Iris pigment epithelial cell (primary cell): ENCODE measurements at places on chromosomes 11 and 22.

GRCh38 chr11:78099666-78100065 is 20.0 kb upstream of the NDUFC2 start:
- DNase-seq: no peak

DNA sequence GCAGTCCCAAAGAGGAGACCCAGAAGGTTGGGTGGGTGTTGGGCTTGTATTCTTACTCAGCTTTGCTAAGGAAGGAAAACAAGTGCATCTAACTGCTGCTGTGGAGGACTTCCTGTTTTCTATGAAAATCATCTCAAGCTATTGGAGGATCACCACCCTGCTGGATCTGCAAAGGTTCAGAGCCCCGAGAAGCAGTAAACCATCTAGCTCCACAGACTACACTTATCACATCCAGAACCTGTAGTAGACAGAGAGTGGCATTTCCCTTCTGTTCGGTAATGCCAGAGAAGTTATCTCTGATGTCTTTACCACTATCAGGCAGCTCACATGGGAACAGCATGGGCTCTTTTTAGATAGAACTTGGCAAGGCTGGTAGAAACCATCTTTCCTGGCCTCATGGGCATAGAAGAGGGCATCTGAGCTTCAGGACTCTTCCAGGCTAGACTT is 21.7 kb downstream of the KCNJ1 start:
- no peak for DNase-seq

GRCh38 chr11:86991341-86991740 is 36.1 kb upstream of the FZD4 start:
- no peak for DNase-seq

GRCh38 chr22:20392983-20393704 is 807 bp upstream of the ZNF74 start:
- DNase-seq: no peak

DNA sequence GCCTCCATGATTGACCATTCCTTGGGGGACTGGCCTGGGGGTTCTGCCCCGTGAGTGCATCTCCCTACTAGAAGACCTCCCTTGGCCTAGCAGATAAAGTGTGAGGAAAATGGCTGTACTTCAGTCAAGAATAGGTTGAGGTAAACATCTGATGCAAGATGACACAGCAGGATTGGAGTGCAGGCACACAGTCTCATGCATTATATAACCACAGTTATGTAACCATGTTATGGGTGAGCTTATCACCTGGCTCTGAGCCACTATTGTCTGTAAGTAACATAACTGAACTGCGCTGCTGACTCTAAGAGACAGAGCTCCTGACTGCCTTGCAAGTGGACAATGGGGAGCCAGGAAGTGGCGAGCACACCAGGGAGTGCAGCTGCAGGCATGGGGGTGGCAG is 378.7 kb upstream of the ANO5 start:
- DNase-seq: peak; percentile 52

DNA sequence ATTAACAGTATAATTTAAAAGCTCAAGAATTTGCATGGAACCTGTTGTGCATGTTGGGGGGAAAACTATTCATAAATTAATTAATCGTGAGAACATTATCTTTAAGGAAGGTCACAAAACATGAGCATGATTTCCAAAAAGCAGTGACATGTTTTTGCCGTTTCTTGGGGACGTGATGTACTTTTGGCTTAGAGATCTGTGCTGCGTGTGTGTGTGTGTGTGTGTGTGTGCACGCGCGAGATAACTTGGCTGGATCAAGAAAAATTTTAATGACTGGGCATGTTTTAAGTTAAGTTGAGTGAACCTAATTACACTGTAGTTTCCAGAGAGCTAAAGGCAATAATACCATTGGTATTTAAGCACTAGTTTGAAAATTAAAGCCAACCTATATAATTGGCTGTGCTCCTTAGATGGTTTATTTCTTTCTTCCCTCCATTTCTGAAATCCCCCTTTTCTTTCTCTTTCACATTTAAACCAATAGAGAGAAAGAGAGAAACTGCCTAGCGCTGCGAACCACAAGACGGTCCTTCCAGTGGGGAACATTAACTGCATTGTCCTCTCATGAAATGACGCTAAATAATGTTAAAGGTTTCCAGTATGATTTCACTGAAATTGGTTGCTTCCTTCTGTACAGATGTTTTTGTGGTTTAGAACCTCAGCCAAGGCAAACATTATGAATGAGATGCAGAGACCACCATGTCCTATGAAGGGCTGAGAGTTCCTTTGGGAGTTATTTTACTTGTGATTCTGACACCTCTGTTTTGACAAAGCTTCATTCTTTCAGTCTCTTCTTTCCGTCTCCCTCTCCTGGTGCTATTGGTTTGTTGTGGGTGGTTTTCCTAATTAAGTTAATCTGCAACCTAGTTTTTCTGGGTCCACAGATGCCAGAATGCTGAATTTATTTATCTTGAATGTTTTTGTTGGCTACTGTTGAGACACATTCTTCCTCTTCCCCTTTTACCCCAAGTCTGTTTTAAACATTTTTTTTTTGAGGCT is 51.7 kb downstream of the ZBTB16 start:
- peak; percentile 61 for DNase-seq

DNA sequence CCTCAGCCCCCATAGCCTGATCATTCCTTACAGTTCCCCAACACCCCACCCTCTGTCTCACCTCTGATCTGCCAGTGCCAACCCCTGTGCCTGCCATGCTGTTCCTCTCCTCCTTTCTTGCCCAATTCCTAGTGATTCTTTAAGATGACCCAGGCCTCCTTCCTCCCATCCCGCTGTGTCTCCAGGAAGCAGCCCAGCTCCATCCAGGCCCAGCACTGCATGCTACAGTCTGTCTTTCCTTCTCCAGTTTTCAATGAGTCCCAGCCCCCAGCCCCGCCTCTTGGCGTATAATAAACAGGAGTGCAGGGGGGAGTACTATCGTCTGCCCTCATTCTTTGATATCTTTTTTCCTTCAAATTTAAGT is 12.3 kb downstream of the LTBP3 start:
- no peak for DNase-seq

DNA sequence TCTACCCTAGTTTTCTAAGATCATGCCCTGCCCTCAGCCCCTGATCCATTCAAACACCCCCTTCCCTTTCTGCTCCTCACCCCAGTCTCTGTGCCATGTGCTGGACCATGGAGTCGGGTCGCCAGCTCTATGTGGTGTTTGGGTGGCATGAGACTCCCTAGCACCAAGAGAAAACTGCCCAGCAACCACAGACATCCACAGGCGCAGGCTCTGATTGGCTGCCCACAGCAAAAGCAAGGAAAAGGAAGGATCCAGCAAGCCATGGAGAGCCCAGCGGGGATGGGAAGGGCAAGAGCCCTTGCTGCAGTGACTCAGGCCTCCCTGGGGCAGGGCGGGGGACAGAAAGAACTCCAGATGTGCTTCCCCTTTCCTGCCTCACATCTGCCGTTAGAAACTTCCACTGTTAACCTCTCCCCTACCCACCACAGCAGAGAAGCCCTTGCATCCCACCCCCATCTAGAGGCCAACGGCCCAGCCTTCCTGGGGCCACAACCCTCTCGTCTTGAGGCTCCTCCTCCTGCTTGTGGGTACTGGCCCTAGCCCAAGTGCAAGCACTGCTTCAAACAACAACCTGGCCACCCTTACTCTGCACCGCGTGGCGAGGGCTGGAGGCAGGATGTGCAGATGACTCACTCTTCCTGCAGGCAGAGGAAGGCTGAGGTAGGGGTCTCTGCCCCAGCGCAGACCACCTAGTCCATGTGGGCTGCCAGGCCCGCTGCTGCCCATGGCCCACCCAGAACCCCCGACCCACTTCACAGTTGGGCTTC is 9.7 kb upstream of the AHNAK start:
- peak; percentile 85 for DNase-seq

GRCh38 chr11:24944891-24945290 is 448.0 kb downstream of the LUZP2 start:
- DNase-seq: no peak
